Epithelial cell of proximal tubule (primary cell): ENCODE measurements at places on chromosomes 4 and X. TPM values are rescaled to one million over a fixed set of nuclear protein-coding genes. Genes with fewer than 3 reads are reported as not detected.

TLR3 gene
- total RNA-seq: 4.7 and 5.5 TPM in 2 replicates

GRCh38 chrX:9440116-9440844 lies 24.6 kb upstream of the TBL1X start:
- DNase-seq: no peak

DNA sequence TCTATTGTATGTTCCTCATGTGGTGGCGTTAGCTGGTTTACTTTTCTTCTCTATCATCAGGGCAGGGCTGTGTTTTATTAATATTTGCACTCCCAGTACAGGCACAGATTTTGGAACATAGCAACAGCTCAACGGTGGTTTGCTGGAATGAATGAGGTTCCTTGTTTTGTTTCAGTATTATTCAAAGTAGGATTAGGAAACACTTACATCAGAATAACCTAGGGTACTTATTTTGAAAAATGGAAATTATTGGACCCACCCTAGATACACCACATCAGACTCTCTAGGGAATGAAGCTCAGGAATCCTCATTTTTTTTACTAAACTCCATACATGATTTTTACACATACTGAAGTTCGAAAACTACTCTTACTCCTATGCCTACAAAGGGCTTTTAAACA lies 108.8 kb upstream of the ENPEP start:
- DNase-seq: no peak

- no peak for DNase-seq
Measured at GRCh38 chrX:75303795-75304194, 29.9 kb downstream of the UPRT start.

DNA sequence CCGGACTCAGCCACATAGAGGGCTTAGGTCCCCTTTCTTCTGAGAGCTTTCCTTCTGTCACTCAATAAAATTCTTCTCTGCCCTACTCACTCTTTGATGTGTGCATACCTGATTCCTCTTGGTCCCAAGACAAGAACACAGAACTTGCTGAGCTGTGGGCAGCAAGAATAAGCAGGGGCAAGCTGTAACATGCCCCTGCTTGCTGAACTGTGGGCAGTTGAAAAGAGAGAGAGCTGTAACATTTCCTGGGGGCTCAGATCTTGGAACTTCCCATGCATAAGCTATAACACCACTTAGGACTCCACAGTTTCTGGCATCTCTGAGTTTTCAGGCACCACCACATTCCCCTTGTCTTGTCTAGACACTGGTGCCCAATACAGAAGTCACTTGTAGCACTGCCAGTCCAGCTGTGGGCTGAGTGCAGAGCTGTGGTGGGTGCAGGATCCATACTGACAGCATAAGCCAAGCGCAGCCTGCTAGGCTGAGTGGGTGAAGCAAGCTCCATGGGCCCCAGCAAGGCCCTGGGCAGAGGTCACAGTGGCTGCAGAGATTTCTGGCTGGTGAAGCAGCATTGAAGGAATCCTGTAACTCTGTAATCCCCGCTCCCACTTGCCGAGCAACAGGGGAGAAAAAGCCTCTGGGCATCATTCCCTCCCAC lies 241.2 kb downstream of the PCDH10 start:
- DNase-seq: no peak

GRCh38 chrX:152637649-152638442 lies at the start of gene GABRQ:
GABRQ (plus strand) TSS chrX:152637895; CDS start chrX:152638203, 308 bp downstream.
- no peak for DNase-seq

DNA sequence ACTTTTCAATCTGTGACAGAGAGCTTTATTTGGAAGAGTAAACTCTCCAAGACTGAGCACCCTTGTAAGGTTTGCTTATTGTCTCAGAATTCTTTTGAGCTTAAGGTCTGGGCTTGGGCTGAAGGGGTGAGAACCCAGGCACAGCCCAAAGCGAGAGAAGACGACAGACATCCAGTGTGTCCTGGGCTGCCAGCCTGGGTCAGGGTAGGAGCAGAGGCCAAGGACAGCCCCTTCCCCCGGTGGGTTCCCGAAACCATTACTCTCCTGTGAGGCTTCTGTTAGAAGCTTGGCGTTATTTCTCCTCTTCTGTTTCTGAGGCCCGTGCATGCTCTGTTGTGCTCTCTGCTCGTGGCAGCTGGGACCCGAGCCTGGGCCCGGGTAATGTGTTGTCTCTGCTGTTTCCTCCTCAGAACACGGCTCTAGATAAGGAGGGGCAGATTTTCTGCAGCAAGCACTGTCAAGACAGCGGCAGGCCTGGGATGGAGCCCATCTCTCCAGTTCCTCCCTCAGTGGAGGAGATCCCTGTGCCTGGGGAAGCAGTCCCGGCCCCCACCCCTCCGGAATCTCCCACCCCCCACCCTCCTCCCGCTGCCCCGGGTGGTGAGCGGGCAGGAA lies 177.5 kb downstream of the DCLK2 start:
- DNase-seq: no peak

- no peak for DNase-seq
Measured at GRCh38 chr4:29047341-29048041, 1672.7 kb upstream of the PCDH7 start.

CYSLTR1 gene
- total RNA-seq: 0.07 TPM in 1 of 2 replicates, not detected in the other

GRCh38 chrX:151359931-151360871 lies 36.8 kb upstream of the VMA21 start:
- no peak for DNase-seq

DNA sequence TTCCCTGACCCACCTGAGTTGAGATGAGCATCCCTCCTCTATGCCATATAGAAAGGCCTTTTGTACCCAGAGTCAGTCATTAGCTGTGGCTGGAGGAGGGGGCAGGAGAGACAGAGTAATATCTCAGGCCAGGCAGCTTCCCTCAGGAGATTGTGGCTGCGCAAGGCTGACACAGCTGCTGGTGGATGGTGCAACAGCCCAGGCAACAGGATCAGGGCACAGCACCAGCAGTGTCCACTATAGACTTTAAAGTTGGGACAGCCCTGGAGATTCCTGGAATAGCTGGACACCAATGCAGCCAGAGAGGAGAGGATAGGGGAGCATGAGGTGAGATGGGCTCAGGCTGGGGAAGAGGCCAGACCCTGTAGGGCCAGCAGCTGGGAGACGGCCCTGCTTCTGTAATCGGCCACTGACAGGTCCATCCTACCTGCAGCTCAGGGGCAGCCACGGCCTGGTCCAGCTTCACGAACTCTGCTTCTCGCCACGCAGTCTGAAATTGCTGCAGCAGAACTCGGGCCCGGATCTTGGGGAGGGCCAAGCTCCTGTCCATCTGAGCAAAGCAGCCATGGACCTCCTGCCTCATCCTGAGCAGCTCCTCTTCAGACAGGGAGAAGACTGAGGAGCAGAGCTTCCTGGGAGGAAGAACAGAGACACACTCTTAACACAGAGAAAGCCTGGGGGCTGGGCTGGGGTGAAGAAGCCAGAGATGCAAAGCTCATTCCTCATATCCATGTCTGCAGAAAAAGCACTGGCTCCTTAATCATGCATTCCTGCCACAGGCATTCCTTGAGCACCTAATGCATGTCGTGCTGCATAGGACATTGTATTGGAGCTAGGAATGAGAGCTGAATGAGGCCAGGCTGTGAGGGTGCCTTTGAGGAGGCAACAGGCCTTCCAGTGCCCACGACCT lies 90.1 kb downstream of the EVC2 start:
- DNase-seq: no peak

- no peak for DNase-seq
Measured at GRCh38 chr4:154642373-154643009, 30.0 kb upstream of the FGG start.
